ENCODE measurements at places on chromosomes 2 and 18. TPM values are rescaled to one million over a fixed set of nuclear protein-coding genes. Genes with fewer than 3 reads are reported as not detected.

The RESP18 gene
- polyA plus RNA-seq = not detected

The C2orf15 gene
- polyA plus RNA-seq = 5.6 TPM

The DLX1 gene
- 0.47 TPM for polyA plus RNA-seq

The QPCT gene
- 10.1 TPM for polyA plus RNA-seq

The AQP12B gene
- polyA plus RNA-seq = 11.5 TPM

The C18orf54 gene
- polyA plus RNA-seq = 3.1 TPM

The DNAH7 gene
- polyA plus RNA-seq = not detected

The APCDD1 gene
- polyA plus RNA-seq = 0.67 TPM

The SLC14A1 gene
- not detected for polyA plus RNA-seq

The OTOF gene
- polyA plus RNA-seq = 0.22 TPM

Measured in small intestine (tissue), 16 donors.